Ovary (tissue), 10 donors: ENCODE measurements at places on chromosomes 5 and 9.
A peak's percentile ranks its signal among the peaks of the same experiment; 100 is the strongest.

- no peak for DNase-seq
Measured at GRCh38 chr5:54794135-54794975, 191.0 kb downstream of the ESM1 start.

DNA sequence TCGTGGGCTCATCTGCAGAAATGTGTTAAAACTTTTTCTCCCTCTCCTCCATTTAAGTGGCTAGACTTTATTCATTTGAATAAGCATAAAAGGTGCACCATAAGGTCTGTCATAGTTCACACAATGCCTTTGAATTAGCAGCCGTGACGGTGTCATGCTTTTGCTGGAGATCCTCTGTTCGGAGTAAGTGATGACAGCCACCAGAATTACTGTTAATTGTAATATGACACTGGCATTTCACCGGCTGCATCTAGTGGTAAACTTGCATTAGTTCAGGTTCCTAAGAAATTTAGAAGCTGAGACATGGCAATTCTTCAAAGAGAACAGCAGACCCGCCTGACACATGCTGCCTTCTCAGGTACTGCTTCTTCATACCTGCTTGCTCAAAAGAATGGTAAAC is 241.7 kb downstream of the EBF1 start:
- no peak for DNase-seq

- no peak for DNase-seq
Measured at GRCh38 chr5:125277494-125278154, 531.2 kb upstream of the ZNF608 start.

DNA sequence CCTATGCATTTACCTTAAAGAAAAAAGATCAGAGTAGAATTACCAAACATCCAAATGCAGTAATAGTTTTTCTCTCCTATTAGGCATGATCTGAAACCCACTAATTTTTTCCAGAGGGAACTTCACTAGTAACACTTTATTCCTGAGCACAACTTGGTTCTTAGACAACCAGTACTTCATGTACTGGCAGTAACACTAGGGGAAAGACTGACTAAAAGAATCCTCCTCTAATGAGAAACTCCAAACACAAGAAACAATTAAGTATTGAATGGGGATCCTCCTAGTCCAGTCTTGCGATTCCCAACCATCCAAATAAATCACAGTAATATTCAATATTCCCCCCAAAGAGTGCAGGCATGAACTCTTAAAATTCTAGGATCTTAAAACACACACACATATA is 48.9 kb downstream of the ZNF608 start:
- no peak for DNase-seq

- no peak for DNase-seq
Measured at GRCh38 chr5:67774786-67775185, 440.8 kb upstream of the PIK3R1 start.

DNA sequence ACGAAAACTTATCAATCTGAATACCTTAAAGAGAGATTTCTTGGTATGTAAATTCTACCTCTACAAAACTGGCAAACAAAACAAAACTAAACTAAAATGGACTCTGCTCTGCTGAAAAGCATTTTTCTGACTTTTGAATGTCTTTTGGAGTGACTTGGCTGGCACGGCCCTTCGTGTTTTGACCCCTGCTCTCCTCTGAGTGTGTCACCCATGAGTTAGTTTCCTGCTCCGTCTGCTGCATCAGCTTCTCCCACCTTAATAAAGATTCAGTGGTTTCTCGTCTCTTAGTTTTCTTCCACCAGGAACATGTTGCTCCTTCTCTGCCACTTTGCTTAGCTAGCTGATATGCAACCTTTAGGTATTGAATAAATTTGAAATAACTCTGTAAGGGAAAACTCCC is 1084.0 kb upstream of the CDH18 start:
- no peak for DNase-seq

- no peak for DNase-seq
Measured at GRCh38 chr5:144414202-144415029, 243.7 kb downstream of the KCTD16 start.

DNA sequence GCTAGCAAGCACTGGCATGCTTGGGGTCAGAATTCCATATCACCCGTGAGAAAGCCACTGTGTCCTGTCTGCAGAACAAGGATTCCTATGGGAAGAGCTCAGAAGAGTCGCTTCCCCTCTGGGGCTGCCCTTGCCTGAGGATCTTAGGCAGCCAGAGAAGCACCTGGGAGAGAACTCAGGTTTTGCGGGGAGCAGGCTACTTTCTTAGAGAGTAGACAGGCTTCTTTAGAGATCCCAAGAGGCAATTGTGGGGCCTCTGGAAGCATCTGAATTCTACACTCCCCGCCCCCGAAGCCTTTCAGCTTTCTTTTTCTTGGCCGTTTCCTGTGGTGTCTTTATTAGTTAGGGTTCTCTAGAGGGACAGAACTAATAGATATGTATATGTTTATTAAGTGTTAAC is 40.9 kb downstream of the PHF2 start:
- no peak for DNase-seq

DNA sequence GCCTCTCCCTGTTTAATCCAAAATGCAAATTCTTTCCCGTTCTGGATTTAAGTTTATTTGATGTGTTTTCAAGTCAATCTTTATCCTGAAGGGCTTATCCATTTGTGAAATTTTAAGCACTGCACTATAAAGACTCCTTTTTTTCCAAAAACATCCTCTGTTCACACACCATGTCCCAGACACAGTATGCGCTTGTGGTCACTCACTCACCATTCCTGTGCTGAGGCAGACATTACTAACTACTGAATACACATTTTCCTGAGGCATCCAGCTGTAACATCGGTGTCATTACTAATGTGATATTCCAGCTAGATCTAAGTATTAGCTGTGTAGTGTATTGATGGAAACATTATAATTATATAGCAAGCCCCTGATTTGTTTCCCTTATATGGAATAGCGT is 298.4 kb downstream of the KCTD16 start:
- no peak for DNase-seq

- no peak for DNase-seq
Measured at GRCh38 chr5:145347026-145347616, 488.0 kb downstream of the PRELID2 start.

- DNase-seq, result no peak
Measured at GRCh38 chr9:25224309-25224708, 453.9 kb downstream of the TUSC1 start.

DNA sequence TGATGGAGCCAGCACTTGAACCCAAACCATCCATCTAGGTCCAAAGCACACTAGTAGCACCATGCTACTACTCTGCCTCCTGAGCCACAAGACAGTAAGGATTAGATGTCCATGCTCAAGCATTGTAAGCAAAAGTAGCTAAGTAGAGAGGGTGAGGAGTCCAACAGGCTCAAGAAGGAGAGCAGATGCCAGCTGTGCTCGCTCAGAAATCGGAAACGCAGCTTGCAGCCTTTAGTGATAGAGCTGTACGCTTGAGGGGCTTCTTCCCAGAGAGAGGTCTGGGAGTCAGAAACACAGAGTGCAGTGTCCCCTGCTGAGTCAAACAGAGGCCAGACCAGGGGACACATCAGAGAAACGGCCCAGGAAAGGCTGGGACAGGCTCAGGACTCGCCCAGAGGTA is 32.7 kb upstream of the GABRP start:
- DNase-seq, result no peak

DNA sequence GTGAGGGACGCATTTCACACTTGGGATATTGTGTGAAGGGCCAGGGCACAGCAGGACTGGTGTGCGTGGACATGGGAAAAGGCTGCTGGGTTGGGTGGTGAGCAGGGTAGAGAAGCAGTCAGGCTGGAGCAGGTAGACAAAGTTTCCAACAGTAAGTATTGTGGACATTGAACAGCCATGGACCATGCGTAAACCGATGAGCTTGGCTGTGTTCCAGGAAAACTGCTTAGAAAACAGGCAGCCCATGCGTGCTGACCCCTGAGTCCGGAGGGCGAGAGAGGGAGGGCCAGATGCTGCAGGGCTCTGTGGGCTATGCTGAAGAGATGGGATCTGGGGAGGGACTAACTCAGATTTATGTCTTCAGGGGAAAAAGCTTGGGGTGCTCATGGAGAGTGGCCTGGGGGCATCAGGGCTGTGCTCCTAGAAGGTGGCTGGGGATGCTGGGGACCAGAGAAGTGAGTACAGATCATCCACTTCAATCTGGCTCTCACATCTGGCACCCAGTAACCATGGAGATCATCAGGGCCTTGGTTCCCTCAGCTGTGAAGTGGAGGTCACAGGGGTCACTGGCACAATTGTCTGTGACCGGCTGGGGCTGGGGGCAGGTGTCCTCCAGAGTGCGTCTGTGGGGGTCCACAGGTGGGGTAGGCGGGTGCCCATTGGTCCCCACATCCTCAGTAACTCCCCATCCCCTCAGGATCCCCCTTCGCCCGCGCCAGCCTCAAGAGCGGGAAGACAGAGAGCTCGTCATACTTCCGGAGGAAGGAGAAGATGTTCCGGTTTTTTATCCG is 93.3 kb downstream of the CACNA1B start:
- DNase-seq, result no peak

DNA sequence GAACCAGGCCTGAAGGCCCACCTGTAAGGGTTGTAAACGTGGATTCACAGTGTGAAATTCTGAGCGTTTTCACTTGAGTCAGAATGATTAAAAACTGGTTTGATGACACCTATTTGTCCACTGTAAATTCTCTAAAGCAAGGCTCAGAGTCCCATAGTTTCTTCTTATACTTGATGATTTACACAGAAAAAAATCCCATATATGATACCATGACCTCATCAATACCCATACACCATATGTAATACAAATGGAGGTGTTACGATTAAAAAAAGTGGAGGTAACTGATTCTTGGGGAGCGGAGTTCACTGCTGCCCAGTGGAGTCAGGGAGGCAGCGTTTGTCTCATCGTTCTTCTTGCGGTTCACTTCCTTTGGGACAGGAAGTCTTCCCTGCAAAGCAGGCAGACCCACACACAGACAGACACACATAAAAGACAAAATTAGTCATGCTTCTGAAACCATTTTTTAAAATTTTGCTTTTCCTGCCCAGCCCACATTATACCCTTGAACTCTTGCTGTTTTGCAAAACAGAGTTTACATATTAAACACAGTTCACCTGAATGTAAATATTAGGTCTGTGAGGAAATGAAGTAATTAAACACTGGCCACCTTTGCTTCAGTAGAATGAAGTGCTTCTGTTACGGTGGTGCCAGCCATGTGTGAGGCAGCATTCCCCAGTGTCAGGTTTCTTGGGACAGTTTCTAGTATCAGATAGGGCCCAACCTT is 26.2 kb downstream of the NREP start:
- no peak for DNase-seq

DNA sequence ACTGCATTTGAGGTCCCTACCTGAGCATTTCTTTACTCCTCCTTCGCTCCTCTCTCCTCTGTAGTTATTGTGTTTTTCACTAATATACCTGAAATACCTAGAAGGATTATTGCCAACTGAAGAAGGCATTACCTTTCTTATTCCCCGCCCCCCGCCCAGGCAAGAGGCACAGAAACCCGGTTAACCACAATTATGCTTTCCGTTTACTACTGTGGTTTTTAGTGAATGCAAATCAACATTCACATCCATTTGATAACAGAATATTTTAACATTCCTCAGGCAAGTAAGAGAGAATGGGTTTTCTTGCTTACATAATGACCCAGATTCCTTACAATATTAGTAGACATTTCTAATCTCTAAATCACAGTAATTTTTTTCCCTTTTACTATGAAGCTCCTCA is 136.9 kb downstream of the PCSK5 start:
- DNase-seq, result no peak

GRCh38 chr9:112764837-112765236 is 14.3 kb downstream of the SNX30 start:
- no peak for DNase-seq

DNA sequence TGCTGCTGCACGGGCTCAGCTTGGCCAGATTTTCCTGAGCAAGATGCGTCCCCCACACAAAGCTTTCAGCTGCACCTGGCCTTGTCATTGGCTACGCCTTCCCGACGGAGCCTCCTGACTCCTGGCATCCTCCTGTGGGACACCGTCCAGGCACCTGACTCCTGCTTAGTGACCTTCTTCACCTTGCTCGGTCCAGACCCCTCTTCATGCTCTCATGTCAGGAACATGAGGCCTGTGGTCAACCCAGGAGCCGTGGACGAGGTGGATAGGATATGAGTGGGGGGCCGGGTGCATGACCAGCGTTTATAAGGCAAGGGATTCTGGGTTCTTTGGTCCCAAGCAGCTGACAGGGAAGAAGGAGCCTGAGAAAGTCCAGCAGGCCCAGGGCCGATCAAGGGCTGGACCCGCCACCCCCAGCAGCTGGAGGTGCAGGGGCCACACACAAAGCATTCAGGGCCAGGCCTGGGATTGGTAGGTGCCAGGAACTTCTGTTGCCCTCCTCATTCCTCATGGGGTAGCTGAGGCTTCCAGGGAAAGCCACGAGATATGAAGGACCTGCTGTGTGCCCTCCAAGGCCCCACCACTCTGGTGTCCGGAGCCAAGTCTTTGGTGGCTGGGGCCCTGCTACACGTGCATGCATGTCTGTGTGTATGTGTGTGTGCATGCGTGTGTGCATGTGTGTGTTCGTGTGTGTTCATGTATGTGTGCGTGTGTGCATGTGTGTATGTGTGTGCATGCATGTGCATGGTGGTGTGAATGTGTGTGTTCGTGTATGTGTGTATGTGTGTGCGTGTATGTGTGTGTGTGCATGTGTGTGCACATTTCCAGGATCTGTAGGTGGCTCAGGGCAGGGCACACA is 34.9 kb downstream of the SLC6A3 start:
- no peak for DNase-seq

DNA sequence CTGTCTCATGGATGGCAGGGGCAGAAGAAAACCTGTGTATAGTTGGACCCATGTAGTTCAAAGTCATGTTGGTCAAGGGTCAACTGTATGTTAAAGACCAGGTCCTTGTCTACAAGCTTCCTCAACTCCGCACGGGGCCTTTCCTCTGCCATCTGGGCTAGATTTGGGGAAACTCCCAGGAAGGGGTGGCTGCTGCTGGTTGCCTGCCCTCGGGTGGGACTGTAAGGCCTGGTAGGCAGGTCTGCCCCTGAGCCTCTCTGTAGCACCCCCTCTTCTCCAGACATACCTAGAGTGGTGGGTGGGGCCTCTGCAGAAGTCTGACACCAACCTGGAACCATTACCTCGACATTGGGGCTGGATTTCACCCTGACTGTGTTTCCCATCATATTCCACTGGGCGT is 15.2 kb downstream of the ENHO start:
- no peak for DNase-seq

- DNase-seq, result no peak
Measured at GRCh38 chr9:18935541-18935940, 97.5 kb downstream of the SAXO1 start.

GRCh38 chr5:146540414-146540813 is 24.4 kb upstream of the GPR151 start:
- no peak for DNase-seq

GRCh38 chr9:87725900-87726709 is at the start of gene CTSL:
TSS of gene CTSL (plus strand) at chr9:87726119. CDS start at chr9:87727604, 1,485 bp downstream.
- peak; percentile 97 for DNase-seq

GRCh38 chr5:80781356-80781755 is 126.6 kb upstream of the DHFR start:
- DNase-seq, result no peak

- peak; percentile 70 for DNase-seq
Measured at GRCh38 chr5:54761213-54761701, 224.1 kb downstream of the ESM1 start.
